A375 (cell line): ENCODE measurements at places on chromosomes 16 and 17. TPM values are rescaled to one million over a fixed set of nuclear protein-coding genes. Genes with fewer than 3 reads are reported as not detected.

The NPW gene
- 1.0 and 1.5 TPM in 2 replicates for total RNA-seq

The SLC12A3 gene
- total RNA-seq, result not detected in 2 replicates

The TBX6 gene
- total RNA-seq, result 0.64 and 1.6 TPM in 2 replicates

The RAB37 gene
- 0.04 TPM in 1 of 2 replicates, not detected in the other for total RNA-seq

The C1QTNF1 gene
- total RNA-seq, result 11.4 and 12.8 TPM in 2 replicates

The DPEP1 gene
- total RNA-seq, result 0.60 TPM in 1 of 2 replicates, not detected in the other

The ARMC5 gene
- 24.9 and 26.0 TPM in 2 replicates for total RNA-seq

The DLX4 gene
- 0.53 and 1.4 TPM in 2 replicates for total RNA-seq

The ZNF19 gene
- total RNA-seq, result 2.1 and 4.6 TPM in 2 replicates

The FLYWCH2 gene
- 68.2 and 79.2 TPM in 2 replicates for total RNA-seq

The TBC1D10B gene
- total RNA-seq, result 25.2 and 27.1 TPM in 2 replicates

The CBFA2T3 gene
- total RNA-seq, result not detected in 2 replicates

The TBX2 gene
- 11.5 and 13.1 TPM in 2 replicates for total RNA-seq

The PRCD gene
- total RNA-seq, result 0.24 TPM in 1 of 2 replicates, not detected in the other

The DPEP2 gene
- not detected in 2 replicates for total RNA-seq

The CHST4 gene
- not detected in 2 replicates for total RNA-seq

The SLC13A2 gene
- not detected in 2 replicates for total RNA-seq

The EPOP gene
- 8.9 and 11.2 TPM in 2 replicates for total RNA-seq

The TK2 gene
- total RNA-seq, result 18.2 and 23.7 TPM in 2 replicates

The MEAK7 gene
- total RNA-seq, result 18.5 and 19.2 TPM in 2 replicates

The GCGR gene
- total RNA-seq, result not detected in 2 replicates

The BRIP1 gene
- 9.8 and 12.8 TPM in 2 replicates for total RNA-seq

The CDH3 gene
- total RNA-seq, result 1.2 and 2.0 TPM in 2 replicates

The NOG gene
- 8.6 and 10.6 TPM in 2 replicates for total RNA-seq

The AIPL1 gene
- 0.04 TPM in 1 of 2 replicates, not detected in the other for total RNA-seq

The CSH2 gene
- not detected in 2 replicates for total RNA-seq

The ARSG gene
- 2.9 and 3.8 TPM in 2 replicates for total RNA-seq

The NPIPA2 gene
- total RNA-seq, result 3.7 and 4.7 TPM in 2 replicates

The CRYM gene
- total RNA-seq, result 0.16 TPM in 1 of 2 replicates, not detected in the other

The TACO1 gene
- total RNA-seq, result 30.1 and 30.6 TPM in 2 replicates

The IGFBP4 gene
- 40.4 and 43.1 TPM in 2 replicates for total RNA-seq

The NEUROD2 gene
- not detected in 2 replicates for total RNA-seq

The SLC7A6OS gene
- 20.5 and 24.8 TPM in 2 replicates for total RNA-seq
